Smooth muscle cell of bladder (primary cell): ENCODE measurements at places on chromosomes 4 and X. TPM values are rescaled to one million over a fixed set of nuclear protein-coding genes. Genes with fewer than 3 reads are reported as not detected.

HOPX gene
- total RNA-seq = under 0.01 and 0.46 TPM in 2 replicates

YY2 gene
- total RNA-seq = 1.00 and 1.2 TPM in 2 replicates

DTHD1 gene
- not detected in 2 replicates for total RNA-seq

MAGEB1 gene
- not detected in 2 replicates for total RNA-seq

TMEM164 gene
- 12.1 and 12.9 TPM in 2 replicates for total RNA-seq

ARL9 gene
- 0.28 and 0.46 TPM in 2 replicates for total RNA-seq

SFRP2 gene
- 2.0 TPM in 1 of 2 replicates, not detected in the other for total RNA-seq

STAP1 gene
- not detected in 2 replicates for total RNA-seq

DCHS2 gene
- under 0.01 TPM in 2 replicates for total RNA-seq

FHIP1A gene
- total RNA-seq = 0.43 and 1.2 TPM in 2 replicates

DMRTC1B gene
- not detected in 2 replicates for total RNA-seq

SORBS2 gene
- total RNA-seq = 2.4 and 2.5 TPM in 2 replicates

NUP62CL gene
- 0.14 TPM in 1 of 2 replicates, not detected in the other for total RNA-seq

ADGRA3 gene
- 18.9 and 21.9 TPM in 2 replicates for total RNA-seq

ITGB1BP2 gene
- total RNA-seq = 0.85 and 3.6 TPM in 2 replicates

SCML2 gene
- 0.65 and 0.71 TPM in 2 replicates for total RNA-seq

UGT2A3 gene
- not detected in 2 replicates for total RNA-seq

AMOT gene
- total RNA-seq = 1.1 and 2.5 TPM in 2 replicates

NCAPG gene
- 2.3 and 2.6 TPM in 2 replicates for total RNA-seq

KDM5C gene
- total RNA-seq = 63.4 and 81.4 TPM in 2 replicates

ERVMER34-1 gene
- total RNA-seq = under 0.01 and 0.14 TPM in 2 replicates

ETDA gene
- total RNA-seq = not detected in 2 replicates

SYNPO2 gene
- 9.7 and 17.9 TPM in 2 replicates for total RNA-seq

HADH gene
- 4.7 and 6.1 TPM in 2 replicates for total RNA-seq

BMX gene
- under 0.01 and 0.14 TPM in 2 replicates for total RNA-seq
